ENCODE measurements at places on chromosomes 11 and 22. TPM values are rescaled to one million over a fixed set of nuclear protein-coding genes. Genes with fewer than 3 reads are reported as not detected.

The APLP2 gene
- polyA plus RNA-seq, result 143 TPM

The ZP1 gene
- not detected for polyA plus RNA-seq

The NOL12 gene
- polyA plus RNA-seq, result 18.5 TPM

The KLHL35 gene
- polyA plus RNA-seq, result 2.3 TPM

The PRAME gene
- polyA plus RNA-seq, result 0.28 TPM
